Activated B cell treated with CpG ODN at 0.5 μM for 24 hours (primary cell): ENCODE measurements at places on chromosomes 7 and 10. TPM values are rescaled to one million over a fixed set of nuclear protein-coding genes. Genes with fewer than 3 reads are reported as not detected.

- no peak for DNase-seq
These were observed 54.1 kb upstream of the CYP26C1 start for GRCh38 chr10:93006435-93007039.

DNA sequence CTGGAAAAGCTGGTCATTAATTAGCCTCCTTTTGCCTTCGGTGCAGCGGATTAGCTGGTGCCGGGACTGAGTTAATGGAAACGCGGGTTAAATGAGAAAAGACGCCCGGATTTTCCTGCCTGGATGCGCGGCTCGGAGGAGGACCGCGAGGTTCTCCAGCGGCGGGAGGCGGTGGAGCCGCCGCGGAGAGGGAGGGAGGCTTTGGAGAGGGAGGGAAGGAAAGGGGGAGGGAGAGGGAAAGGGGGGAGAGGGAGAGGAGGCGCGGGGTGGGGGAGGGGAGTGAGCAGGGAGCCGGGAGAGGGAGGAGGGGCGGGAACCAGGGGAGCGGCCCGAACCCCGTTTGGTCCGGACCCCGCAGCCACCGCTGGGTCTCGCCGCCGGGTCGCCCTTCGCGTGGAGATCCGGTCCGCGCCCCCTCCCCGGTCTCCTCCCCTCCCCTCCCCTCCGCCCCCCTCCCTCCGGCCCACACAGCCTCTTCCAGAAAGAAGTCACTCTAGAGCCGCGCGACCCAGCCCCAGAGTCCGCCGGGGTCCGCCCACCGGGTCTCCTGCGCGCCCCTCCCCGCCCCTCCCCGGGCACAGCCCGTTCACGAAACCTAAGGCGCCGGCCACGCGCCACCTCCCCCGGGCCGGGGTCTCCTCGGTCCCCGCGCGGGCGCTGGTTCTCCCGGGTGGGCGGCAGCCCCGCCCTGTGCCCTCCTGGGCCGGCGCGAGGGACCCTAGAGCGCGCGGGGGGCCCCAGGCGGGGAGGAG lies 347.5 kb downstream of the DNAJB6 start:
- no peak for DNase-seq

GRCh38 chr7:151647874-151648273 lies 128.2 kb upstream of the RHEB start:
- DNase-seq = no peak

GRCh38 chr10:14093730-14094484 lies 236.8 kb downstream of the FRMD4A start:
- no peak for DNase-seq

GRCh38 chr10:22615101-22615500 lies 99.3 kb downstream of the PIP4K2A start:
- no peak for DNase-seq

DNA sequence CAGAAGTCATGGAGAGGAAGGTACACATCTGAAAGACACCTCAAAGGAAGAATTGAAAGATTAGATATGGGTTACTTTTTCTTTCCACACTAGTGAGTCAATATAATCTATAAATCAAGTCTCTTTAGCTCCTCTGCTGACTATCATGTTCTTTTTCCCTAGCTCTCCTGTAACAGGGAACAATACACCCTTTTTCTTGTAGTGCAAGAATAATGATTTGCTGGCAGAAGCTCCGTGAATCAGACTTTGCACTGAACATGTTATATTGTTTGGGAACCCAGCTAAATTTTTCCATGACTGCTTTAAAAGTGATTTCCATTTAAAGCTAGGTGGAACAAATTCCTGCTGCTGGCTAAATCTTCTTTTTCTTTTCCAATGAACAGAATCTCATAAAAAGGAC lies 756.6 kb upstream of the C7orf33 start:
- no peak for DNase-seq

- DNase-seq = no peak
These were observed 91.0 kb downstream of the GPAM start for GRCh38 chr10:112092519-112092918.

Gene ANAPC16
- total RNA-seq = 128 and 137 TPM in 2 replicates
